ENCODE measurements at places on chromosomes 3 and 15. TPM values are rescaled to one million over a fixed set of nuclear protein-coding genes. Genes with fewer than 3 reads are reported as not detected.

DNA sequence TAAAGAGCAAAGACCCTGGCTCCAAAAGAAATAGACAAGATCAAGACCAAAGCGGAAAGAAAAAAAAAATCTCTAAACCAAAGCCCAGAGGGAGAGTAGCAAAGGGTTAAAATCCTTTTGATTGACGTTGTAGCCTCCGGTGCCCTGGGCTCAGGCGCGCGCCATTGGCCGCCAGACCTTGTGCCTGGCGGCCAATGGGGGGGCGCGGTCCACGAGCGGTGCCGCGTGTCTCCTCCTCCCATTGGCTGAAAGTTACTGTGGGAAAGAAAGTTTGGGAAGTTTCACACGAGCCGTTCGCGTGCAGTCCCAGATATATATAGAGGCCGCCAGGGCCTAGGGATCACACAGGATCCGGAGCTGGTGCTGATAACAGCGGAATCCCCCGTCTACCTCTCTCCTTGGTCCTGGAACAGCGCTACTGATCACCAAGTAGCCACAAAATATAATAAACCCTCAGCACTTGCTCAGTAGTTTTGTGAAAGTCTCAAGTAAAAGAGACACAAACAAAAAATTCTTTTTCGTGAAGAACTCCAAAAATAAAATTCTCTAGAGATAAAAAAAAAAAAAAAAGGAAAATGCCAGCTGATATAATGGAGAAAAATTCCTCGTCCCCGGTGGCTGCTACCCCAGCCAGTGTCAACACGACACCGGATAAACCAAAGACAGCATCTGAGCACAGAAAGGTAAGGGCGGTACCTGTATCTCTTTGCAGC is at the start of gene HES1:
HES1 (plus strand) TSS at position 343 of the 713 bp plus-strand sequence; CDS start at position 576, 233 bp downstream.
- H3K27ac ChIP-seq: peak within 1 kb of the TSS; percentile 91
- H3K4me3 ChIP-seq: peak within 1 kb of the TSS; percentile 76
- peaks cover 41% of the 10 kb centered on the region for H3K4me1 ChIP-seq
- H3K27me3 ChIP-seq: no peaks in the 10 kb centered on the region
- peaks cover 7% of the 10 kb centered on the region for H3K36me3 ChIP-seq
- peak; percentile 97 for DNase-seq

DNA sequence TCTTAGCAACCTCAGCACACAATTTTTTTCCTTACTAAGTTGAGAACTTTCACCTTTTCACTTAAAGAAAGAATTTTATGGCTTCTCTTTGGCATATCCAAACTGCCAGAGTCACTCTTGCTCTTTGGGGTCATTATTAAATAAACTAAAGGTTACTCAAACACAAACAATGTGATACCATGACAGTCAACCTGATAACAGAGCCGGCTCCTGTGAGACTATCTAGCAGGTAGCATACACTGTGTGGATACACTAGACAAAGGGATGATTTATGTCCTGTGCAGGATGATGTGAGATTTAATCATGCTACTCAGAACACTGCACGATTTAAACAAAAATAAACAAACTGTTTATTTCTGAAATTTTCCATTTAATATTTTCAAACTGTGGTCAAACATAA is 35.6 kb downstream of the LRRFIP2 start:
- H3K36me3 ChIP-seq: no peaks in the 10 kb centered on the region
- no peak overlapping the region for H3K27ac ChIP-seq
- H3K27me3 ChIP-seq: no peaks in the 10 kb centered on the region
- H3K4me1 ChIP-seq: peaks cover 17% of the 10 kb centered on the region
- H3K4me3 ChIP-seq: no peak overlapping the region

DNA sequence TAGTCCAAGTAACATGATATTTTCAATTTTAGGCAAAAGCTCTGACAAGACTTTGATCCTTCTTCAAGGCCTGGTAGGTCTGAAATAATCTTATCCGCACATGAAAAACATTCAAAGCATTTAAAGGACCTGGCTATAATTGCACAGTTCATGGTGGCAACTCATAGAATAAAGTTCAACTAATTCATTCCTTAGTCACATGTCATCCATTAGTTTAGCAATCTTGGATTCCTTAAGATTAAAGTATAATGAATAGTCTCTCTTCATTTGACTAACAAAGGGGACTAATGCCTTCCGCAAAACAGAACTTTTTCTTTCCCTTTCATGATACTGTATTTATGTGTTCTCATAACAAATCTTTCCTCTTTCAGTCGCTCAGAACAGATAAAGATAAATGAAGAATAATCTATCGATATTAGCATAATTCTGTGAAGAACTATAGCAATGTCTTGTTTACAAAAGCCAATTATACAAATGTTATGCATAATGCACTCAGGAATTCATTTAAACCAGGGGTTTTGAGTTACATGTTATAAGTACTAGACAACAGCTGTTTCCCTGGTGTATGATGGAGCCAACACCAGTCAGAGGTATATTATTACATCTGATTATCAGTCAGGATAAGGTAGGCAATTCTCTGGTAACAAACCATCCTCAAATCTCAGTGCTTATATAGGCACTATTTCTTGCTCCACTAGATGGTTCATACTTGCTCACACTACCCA is 172.5 kb downstream of the POTEB3 start:
- no peaks in the 10 kb centered on the region for H3K36me3 ChIP-seq
- H3K27ac ChIP-seq: no peak overlapping the region
- no peaks in the 10 kb centered on the region for H3K4me1 ChIP-seq

Gene IL16
- total RNA-seq: not detected

DNA sequence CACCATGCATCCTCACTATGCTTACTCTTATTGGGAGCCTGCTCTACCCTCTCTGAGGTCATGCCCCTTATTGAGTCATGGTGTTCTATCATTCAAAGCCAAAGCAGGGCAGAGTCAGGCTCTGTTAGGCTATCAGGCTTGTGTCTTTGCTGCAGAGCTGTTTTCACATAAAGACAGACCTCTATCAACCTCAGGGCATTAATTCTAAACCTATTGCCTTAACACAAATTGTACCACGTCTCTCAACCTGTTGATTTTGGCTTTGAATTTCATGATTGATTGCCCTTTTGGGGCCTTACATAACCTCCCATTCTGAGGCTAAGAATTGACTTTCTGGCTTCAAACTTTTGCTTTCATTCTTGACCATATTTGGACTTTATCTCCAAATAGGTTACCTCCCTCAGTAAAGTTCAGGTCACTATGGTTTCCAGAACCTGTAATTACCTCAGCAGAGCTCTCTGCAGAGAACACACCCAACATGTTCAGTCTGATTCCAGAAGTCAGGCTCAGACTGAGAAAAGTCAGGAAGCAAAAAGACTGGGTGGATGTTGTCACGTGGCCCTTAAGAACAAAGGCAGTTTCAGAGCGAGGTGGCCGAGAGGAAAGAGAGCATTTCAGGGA is 221.4 kb upstream of the NANOGP8 start:
- H3K27ac ChIP-seq: peak overlapping the region; percentile 90
- peak; percentile 55 for DNase-seq
- no peaks in the 10 kb centered on the region for H3K27me3 ChIP-seq
- peaks cover 36% of the 10 kb centered on the region for H3K4me1 ChIP-seq

Gene ECE2
- not detected for total RNA-seq

- peak; percentile 56 for DNase-seq
- H3K36me3 ChIP-seq: peaks cover 5% of the 10 kb centered on the region
- no peaks in the 10 kb centered on the region for H3K27me3 ChIP-seq
- H3K27ac ChIP-seq: no peak overlapping the region
These were observed 89.2 kb downstream of the RBPMS2 start for GRCh38 chr15:64686130-64686735.

Gene GABRG3
- not detected for total RNA-seq

DNA sequence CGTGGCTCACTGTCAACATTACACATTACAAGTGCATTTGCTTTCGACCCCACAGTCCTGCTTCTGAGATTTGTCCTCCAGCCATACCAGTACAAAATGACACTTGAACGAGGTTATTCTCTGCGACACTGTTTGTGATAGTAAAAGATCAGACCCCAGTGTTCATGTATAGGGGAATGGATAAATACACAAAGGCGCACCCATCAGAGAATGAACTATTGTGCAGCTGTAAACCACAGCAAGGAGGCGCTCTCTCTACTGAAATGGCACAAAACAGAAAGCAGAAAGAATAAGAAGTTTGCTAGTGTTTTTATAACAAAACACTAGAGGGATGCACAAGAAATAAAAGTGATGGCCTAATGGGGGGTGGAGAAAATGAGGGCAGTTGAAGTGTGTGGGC is 4.9 kb upstream of the CHSY1 start:
- H3K27ac ChIP-seq: no peak overlapping the region
- H3K27me3 ChIP-seq: no peaks in the 10 kb centered on the region
- H3K4me3 ChIP-seq: no peak overlapping the region
- H3K4me1 ChIP-seq: peaks cover 7% of the 10 kb centered on the region
- H3K36me3 ChIP-seq: no peaks in the 10 kb centered on the region
- DNase-seq: no peak

Gene FANCD2OS
- not detected for total RNA-seq

Gene OR5H1
- not detected for total RNA-seq

DNA sequence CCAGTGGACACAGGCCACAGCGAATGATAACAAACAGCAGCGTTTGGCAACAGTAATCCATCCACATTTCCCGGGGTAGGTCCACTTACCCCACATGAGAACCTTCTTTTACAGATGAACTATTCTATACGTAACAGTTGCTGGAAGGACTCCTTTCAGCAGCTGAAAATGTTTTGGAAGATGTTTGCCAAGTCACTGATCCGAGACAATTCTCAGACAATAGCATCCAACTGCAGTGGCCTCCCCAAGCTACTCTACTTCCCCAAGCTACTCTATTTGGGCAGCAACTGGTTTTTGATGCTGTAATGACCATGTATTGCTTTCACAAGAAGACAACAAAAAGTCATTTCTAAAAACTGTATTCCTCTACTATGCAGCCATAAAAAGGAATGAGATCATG is 87.5 kb downstream of the ADAMTS17 start:
- no peaks in the 10 kb centered on the region for H3K4me1 ChIP-seq
- no peak for DNase-seq
- no peak overlapping the region for H3K27ac ChIP-seq
- no peaks in the 10 kb centered on the region for H3K36me3 ChIP-seq

DNA sequence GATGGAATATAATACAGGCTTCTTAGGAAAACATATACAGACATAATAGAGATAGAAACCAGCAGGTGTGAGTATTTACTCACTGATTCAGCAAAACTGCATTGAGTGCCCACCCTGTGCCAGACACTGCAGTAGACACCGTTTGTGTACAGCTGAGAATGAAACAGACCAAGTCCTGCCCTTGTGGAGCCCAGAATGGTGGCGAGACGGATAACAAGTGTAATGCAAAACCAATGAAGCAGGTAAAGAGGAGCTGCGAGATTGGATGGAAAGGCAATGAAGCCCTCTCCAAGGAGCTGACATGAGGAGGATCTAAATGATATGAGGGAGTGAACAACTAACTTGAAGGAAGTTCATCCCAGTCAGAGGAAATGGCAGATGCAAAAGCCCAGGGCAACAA is 256.4 kb downstream of the MEX3B start:
- no peak for DNase-seq
- H3K27ac ChIP-seq: no peak overlapping the region
- no peaks in the 10 kb centered on the region for H3K36me3 ChIP-seq

DNA sequence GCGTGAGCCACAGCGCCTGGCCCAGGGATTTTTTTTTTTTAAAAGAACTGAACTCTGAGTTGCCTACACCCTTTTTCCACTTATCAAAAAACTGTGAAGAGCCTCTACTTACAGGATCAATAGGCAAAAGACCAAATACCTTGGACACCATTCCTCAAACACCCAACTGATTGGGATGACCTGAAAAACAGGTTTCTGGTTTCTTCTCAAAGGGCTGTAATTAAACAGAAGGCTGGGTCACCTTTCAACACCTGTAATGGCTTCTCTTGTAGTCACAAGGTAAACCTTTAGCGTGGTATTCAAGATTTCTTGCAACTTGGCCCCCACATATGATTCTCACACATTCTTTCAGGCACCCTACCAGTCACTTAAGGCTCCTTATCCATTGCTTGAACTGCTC is 38.4 kb upstream of the PLXND1 start:
- H3K36me3 ChIP-seq: no peaks in the 10 kb centered on the region
- H3K4me1 ChIP-seq: peaks cover 47% of the 10 kb centered on the region
- no peak for DNase-seq
- H3K4me3 ChIP-seq: no peak overlapping the region

DNA sequence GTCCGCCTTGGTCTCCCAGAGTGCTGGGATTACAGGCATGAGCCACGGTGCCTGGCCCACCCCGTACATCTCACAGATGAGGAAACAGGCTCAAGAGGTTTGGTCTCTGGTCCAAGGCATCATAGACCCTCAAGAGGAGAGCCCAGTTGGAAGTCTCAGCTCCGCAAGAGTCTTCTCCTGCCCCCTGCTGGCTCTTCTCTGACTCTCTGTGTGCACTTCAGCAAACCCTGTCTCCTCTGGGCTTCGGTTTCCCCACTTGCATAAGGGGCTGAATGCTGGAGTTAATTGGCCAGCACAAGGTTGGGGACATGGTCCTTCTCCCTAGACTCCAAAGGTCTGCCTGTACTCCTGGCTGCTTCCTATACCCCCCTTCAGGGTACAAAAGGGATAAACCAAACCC is 3.9 kb downstream of the MST1R start:
- peak; percentile 29 for DNase-seq
- H3K27ac ChIP-seq: no peak overlapping the region
- H3K4me3 ChIP-seq: no peak overlapping the region
- peaks cover 27% of the 10 kb centered on the region for H3K4me1 ChIP-seq
- no peaks in the 10 kb centered on the region for H3K36me3 ChIP-seq

DNA sequence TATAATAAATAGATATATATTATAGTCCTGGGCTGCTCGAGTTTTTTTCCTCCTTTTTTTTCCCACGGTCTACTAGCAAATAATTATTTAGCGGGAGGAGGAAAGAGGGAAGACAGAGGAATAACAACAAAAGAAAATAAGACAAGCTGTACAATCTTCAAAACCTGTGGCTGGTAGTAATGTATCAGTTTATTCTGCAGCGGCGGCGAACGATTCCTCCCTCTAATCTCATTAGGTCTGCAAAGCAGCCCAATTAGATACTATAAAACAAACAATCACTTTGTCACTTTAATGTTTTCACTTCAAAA is 390 bp upstream of the TLE3 start:
- H3K27ac ChIP-seq: peak overlapping the region; percentile 99
- H3K4me3 ChIP-seq: peak overlapping the region; percentile 70
- no peaks in the 10 kb centered on the region for H3K27me3 ChIP-seq
- peaks cover 35% of the 10 kb centered on the region for H3K4me1 ChIP-seq
- no peaks in the 10 kb centered on the region for H3K36me3 ChIP-seq
- no peak for DNase-seq

GRCh38 chr15:57463360-57463759 is 87.1 kb downstream of the CGNL1 start:
- H3K4me3 ChIP-seq: no peak overlapping the region
- H3K4me1 ChIP-seq: no peaks in the 10 kb centered on the region
- H3K27ac ChIP-seq: no peak overlapping the region

GRCh38 chr15:36757189-36757814 is 177.9 kb downstream of the CDIN1 start:
- H3K4me1 ChIP-seq: no peaks in the 10 kb centered on the region
- no peaks in the 10 kb centered on the region for H3K27me3 ChIP-seq
- no peak for DNase-seq
- no peak overlapping the region for H3K4me3 ChIP-seq
- no peaks in the 10 kb centered on the region for H3K36me3 ChIP-seq

Gene ISLR2
- total RNA-seq: not detected

All from Caco-2 (cell line).